ENCODE measurements at places on chromosomes 7 and 10.

DNA sequence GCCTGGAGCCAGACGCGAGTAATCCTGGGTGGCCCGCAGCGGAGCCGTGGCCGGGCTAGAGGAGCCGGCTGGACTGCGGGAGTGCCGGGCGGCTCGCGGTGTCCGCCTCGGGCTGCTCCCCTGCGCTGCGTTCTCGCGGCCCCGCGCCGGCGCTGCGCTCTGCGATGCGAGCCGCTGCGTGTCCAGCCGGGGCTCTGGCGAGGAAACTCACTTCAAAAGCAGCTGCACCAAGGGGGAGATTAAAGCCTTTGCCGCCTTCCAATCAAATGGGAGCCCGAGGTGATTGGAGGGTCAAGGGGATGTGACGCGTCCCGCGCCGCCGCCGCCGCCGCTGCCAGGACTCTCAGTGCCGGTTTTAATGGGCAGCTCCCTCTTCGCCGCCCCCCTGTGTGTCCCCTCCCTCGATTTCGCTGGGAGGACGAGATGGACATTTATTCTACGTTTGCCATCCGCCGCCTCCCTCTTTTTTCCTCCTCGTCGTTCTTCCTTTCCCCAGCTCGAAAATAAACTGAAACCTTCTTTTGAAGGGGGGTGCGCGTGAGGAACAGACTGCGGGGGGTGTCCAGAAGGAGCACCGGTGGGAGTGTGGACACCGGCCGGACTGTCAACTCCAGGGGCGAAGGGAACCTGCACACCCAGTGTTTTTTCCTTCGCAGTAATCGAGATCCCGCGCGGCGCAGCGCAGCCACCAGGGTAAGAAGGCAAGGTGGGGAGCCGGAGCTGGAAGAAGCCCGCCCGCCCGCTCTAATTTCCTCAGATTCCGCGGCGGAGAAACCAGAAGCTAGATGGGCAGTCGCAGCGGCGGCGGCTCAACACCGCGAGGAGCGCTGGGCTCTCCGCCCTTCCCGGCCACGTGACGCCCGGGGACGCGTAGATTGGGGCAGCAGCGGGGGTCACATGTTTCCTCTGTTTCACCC is at the start of gene ZNF503:
Gene ZNF503 (minus strand): TSS at position 196 of the 917 bp plus-strand sequence. CDS start 345 bp downstream, outside the sequence.
- peak; percentile 73 for DNase-seq

- DNase-seq = no peak
These were observed 82.4 kb upstream of the SDK1 start for GRCh38 chr7:3218411-3219225.

DNA sequence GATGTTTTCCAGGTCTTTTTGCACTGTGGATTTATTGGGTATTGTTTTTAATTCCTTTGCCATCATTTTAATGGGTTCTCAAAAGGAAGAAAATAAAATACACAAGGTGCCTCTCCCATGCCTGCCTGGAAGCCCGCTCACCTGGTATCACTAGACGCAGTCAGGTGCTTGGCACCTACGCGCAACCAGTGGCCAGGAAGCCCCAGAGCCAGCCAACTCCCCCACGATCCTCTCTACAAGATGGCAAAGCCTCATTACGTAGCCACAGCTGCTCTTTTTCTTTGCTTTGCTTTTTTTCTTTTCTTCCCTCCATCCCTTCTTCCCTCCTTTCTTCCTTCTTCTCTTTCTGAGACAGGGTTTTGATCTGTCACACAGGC is 34.3 kb downstream of the BAIAP2L1 start:
- DNase-seq = no peak

DNA sequence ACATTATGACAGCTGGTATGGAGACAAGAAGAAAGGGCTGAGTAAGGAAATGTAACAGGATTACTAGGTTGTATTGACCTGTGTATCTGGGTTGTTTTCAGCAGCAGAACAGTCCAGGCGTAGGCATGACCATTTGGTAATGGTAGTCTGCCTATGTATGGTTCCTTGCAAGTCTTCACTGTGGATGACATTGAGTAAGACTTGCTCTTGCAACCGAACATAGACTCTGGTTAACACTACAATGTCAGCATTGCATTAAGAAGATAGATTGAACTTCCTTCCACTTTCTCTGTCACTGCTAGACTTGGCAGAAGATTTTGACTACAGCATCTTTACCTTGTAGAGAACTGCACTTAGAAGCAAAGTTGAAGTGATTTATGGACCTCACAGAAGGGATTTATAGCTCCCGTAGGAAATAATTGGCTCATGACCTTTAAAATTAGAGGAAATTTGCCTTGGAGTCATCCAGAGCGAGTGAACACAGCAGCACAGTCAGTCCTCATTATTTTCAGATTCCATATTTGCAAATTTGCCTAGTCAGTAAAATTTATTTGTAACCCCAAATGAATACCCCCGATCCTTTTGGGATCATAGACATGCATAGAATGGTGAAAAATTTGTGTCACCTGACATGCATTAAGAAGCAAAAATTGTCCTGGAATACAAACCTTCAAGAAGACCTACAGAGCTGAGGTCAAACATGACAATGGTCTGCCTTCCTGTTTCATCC is 79.6 kb upstream of the STRIP2 start:
- DNase-seq = no peak

- DNase-seq = no peak
These were observed 751.1 kb downstream of the GRM8 start for GRCh38 chr7:126501617-126502016.

- no peak for DNase-seq
These were observed 894 bp downstream of the ATXN7L1 start for GRCh38 chr7:105875505-105875904.
